ENCODE measurements at places on chromosomes 1 and 21. TPM values are rescaled to one million over a fixed set of nuclear protein-coding genes. Genes with fewer than 3 reads are reported as not detected.

GRCh38 chr1:45787905-45788304, 15.5 kb upstream of the MAST2 start:
- no peak for DNase-seq
- no peak overlapping the region for H3K27ac ChIP-seq
- H3K4me3 ChIP-seq, result no peak overlapping the region

The EXO1 gene
- 0.44 TPM for polyA plus RNA-seq

GRCh38 chr1:151798571-151798970, 6.6 kb downstream of the LINGO4 start:
- no peaks in the 10 kb centered on the region for H3K36me3 ChIP-seq
- no peak overlapping the region for H3K4me3 ChIP-seq
- no peak overlapping the region for H3K27ac ChIP-seq
- no peaks in the 10 kb centered on the region for H3K27me3 ChIP-seq

The CCDC185 gene
- polyA plus RNA-seq, result not detected

The CFAP57 gene
- 2.2 TPM for polyA plus RNA-seq

DNA sequence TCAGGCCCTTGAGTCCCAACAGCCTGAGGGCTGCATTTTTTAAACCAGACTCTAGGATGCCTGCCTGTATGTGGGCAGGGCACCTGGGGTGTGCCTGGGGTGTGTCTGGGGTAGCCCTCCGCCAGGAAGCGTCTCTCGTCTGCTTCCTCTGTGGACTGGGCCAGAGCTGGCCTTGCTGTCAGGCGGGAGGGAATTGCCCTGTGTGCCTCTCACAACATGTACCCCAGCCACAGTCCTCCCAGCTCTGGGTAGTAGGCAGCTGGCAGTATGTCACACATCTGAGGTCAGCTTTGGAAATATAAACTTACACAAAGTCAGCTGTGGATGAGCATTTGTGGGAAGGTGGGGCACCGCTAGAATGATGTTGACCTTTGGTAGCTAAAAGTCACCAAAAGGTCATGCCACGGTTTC, 13.0 kb downstream of the TRAF5 start:
- no peaks in the 10 kb centered on the region for H3K27me3 ChIP-seq
- DNase-seq, result no peak
- H3K36me3 ChIP-seq, result no peaks in the 10 kb centered on the region
- no peaks in the 10 kb centered on the region for H3K4me1 ChIP-seq
- H3K4me3 ChIP-seq, result no peak overlapping the region
- no peak overlapping the region for H3K27ac ChIP-seq

The ALX3 gene
- 0.13 TPM for polyA plus RNA-seq

DNA sequence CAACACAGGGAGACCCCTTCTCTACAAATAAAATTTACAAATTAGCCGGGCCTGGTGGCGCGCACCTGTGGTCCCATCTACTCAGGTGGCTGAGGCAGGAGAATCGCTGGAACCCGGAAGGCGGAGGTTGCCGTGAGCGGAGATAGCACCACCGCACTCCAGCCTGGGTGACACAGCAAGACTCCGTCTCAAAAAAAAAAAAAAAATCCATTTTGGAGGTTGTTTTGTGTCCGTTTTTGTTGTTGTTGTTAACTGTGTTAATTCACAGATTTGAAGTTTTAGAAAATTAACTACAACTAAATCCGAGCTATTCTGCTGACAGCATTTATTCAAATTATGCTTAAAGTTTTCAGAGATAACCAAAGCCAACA, 618 bp downstream of the CLCC1 start:
- peak overlapping the region; percentile 83 for H3K4me3 ChIP-seq
- DNase-seq, result no peak
- H3K27me3 ChIP-seq, result no peaks in the 10 kb centered on the region
- H3K27ac ChIP-seq, result peak overlapping the region; percentile 99
- H3K4me1 ChIP-seq, result peaks cover 9% of the 10 kb centered on the region
- H3K36me3 ChIP-seq, result no peaks in the 10 kb centered on the region

DNA sequence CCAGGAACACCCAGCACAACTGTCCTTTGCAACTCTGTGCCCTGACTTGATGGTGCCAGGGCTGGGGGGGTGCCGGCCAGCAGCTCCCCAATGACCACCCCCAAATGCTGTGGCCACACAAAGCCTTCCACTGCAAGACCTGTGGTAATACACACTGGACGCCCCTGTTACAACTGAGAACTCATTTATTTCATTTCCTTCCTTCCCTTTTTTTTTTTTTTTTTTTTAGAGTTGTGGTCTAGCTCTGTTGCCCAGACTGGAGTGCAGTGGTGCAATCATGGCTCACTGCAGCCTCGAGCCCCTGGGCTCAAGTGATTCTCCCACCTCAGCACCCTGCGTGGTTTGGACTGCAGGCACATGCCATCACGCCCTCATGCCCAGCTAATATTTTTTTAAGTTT, 25.2 kb downstream of the TP73 start:
- no peaks in the 10 kb centered on the region for H3K4me1 ChIP-seq
- no peak overlapping the region for H3K4me3 ChIP-seq
- no peak overlapping the region for H3K27ac ChIP-seq
- no peak for DNase-seq
- H3K36me3 ChIP-seq, result no peaks in the 10 kb centered on the region
- H3K27me3 ChIP-seq, result no peaks in the 10 kb centered on the region

DNA sequence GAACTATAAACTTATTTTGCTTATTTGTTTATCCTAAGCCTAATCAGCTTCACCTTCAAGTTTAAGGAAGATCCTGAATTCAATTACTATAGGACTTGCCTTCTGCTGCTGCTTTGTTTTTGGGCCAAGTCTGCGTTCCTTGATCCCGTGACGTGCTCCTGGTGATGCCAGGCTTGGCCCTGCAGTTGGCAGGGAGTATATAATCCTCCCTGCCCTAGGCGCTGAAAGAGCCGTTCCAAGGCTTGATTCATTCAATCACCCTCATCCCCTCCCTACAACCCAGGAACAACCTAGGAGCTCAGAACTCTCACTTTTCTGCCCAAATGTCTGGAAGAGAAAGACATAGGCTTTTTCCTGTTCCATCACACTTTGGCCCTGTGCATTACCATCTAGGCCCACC, 12.4 kb upstream of the LRRN2 start:
- H3K4me3 ChIP-seq, result no peak overlapping the region
- DNase-seq, result no peak
- H3K4me1 ChIP-seq, result no peaks in the 10 kb centered on the region

The STIL gene
- polyA plus RNA-seq, result 0.85 TPM

DNA sequence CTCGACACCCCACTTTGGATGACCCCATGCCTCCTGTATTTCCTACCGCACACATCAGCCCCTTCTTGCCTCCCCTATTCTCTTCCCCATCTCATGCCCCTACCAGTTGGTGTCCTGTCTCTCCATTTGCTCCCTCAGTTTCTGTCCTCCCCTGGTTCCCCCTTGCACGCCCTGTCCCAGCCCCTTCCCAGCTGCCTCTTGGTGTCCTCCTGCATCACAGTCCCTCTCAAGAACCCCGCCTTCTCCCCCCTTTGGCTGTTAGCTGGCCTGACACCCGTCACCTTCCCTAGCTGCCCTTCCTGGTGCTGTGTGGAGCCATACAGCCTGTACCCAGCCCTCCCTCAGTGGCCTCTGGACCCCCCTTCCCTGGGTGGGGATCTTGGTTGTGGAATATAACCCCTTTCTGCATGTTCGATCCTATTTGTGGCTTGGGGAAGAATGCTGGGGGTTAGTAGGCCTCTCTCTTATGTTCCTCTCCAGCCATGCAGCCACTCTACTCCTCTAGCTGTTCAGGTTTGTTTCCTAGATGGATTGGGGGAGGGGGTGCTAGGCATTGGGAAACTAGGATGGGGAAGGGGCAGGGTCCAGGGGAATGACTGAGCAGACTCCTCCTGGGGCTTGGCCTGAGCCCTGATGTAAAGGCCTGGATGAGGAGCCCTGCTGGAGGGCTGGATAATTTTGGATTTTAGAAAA, 41.4 kb upstream of the NFASC start:
- H3K27ac ChIP-seq, result no peak overlapping the region
- H3K4me1 ChIP-seq, result no peaks in the 10 kb centered on the region

GRCh38 chr1:62832276-62832675, 48.3 kb downstream of the ATG4C start:
- no peak for DNase-seq
- H3K4me3 ChIP-seq, result no peak overlapping the region
- H3K4me1 ChIP-seq, result no peaks in the 10 kb centered on the region
- H3K36me3 ChIP-seq, result peaks cover 3% of the 10 kb centered on the region

The CCDC190 gene
- polyA plus RNA-seq, result 3.1 TPM

The OTUD3 gene
- 5.5 TPM for polyA plus RNA-seq

DNA sequence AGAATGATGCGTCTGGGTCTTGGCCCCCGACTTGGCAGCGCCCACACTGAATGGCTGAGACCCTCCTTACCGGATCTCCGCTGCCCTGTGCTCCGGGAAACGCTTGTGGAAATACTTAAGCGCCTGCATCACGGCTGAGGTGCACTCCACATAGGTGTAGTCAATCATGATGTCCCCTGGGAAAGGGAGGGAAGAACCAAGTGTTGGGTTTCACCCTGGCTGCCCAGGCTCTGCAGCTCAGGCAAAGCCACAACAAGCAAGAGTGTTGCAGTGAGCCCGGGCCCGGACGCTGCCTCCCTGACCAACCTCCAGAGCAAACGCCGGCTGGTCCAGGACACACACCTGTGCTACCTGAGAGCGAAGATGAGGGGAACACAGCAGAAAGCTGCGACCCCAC, 21.5 kb upstream of the SPATC1L start:
- H3K4me3 ChIP-seq, result no peak overlapping the region
- no peaks in the 10 kb centered on the region for H3K27me3 ChIP-seq
- H3K36me3 ChIP-seq, result peaks cover 62% of the 10 kb centered on the region
- no peaks in the 10 kb centered on the region for H3K4me1 ChIP-seq
- DNase-seq, result no peak

DNA sequence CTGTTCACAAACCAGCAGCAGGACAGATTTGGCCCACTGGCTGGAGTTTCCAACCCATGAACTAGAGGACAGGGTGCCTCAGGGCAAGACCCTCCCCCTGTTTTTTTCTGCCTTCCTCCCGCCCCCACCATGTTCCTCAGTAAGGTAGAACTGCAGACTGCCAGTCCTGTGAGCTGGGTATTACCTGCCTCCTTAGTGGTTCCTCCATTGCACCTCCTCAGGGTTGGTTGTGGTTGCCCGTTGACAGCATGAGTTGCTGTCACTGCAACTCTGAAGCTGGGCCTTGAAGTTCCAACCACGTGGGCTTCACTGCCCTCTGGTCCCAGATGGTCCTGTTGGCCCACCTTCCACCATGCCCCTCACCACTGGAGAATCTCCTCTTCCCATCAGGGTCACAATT, 28.8 kb downstream of the TENT5C start:
- H3K36me3 ChIP-seq, result no peaks in the 10 kb centered on the region
- H3K27ac ChIP-seq, result no peak overlapping the region
- no peak overlapping the region for H3K4me3 ChIP-seq

The FCN3 gene
- polyA plus RNA-seq, result 489 TPM

The TNNT2 gene
- polyA plus RNA-seq, result 10.4 TPM
